Epithelial cell of alveolus of lung (primary cell): ENCODE measurements at places on chromosomes 16 and 17. TPM values are rescaled to one million over a fixed set of nuclear protein-coding genes. Genes with fewer than 3 reads are reported as not detected.

Gene DNAI2
- not detected in 2 replicates for total RNA-seq

Gene OSGIN1
- 3.2 and 4.1 TPM in 2 replicates for total RNA-seq

Gene NPB
- total RNA-seq = 0.26 and 0.48 TPM in 2 replicates

Gene KRT9
- not detected in 2 replicates for total RNA-seq

Gene MMP28
- 0.13 TPM in 1 of 2 replicates, not detected in the other for total RNA-seq

Gene SIAH1
- total RNA-seq = 21.1 and 27.9 TPM in 2 replicates

Gene CACNG1
- total RNA-seq = not detected in 2 replicates

Gene FXR2
- total RNA-seq = 24.8 and 37.5 TPM in 2 replicates

Gene ITGB3
- total RNA-seq = 10.9 and 93.0 TPM in 2 replicates

Gene CCL17
- total RNA-seq = not detected in 2 replicates

Gene CCDC182
- not detected in 2 replicates for total RNA-seq

Gene TRPV3
- total RNA-seq = 0.08 and 0.13 TPM in 2 replicates

Gene CCT6B
- total RNA-seq = 0.39 and 0.56 TPM in 2 replicates

Gene CTF1
- total RNA-seq = 3.4 and 5.2 TPM in 2 replicates

Gene OR4D2
- total RNA-seq = not detected in 2 replicates

Gene HSD11B2
- total RNA-seq = 2.7 TPM in 1 of 2 replicates, not detected in the other

Gene C16orf46
- 0.13 and 0.88 TPM in 2 replicates for total RNA-seq

Gene ATAD5
- 2.5 and 3.8 TPM in 2 replicates for total RNA-seq

Gene NPTX1
- total RNA-seq = 2.6 and 10.1 TPM in 2 replicates

Gene PLXDC1
- 0.08 TPM in 1 of 2 replicates, not detected in the other for total RNA-seq

Gene AANAT
- not detected in 2 replicates for total RNA-seq

Gene ZNF23
- total RNA-seq = 5.9 and 8.9 TPM in 2 replicates

Gene IL17C
- 1.3 TPM in 1 of 2 replicates, not detected in the other for total RNA-seq

Gene TMC8
- total RNA-seq = not detected in 2 replicates

Gene LLGL2
- 0.64 and 1.2 TPM in 2 replicates for total RNA-seq

Gene CDH8
- 0.65 TPM in 1 of 2 replicates, not detected in the other for total RNA-seq

Gene ALDH3A1
- total RNA-seq = not detected in 2 replicates

Gene TNK1
- total RNA-seq = 0.65 and 2.2 TPM in 2 replicates

Gene PEMT
- total RNA-seq = 24.7 and 51.2 TPM in 2 replicates

Gene MAF
- 2.5 and 33.0 TPM in 2 replicates for total RNA-seq

Gene ITGAL
- not detected in 2 replicates for total RNA-seq

Gene NPIPA2
- not detected in 2 replicates for total RNA-seq

Gene MEIOB
- total RNA-seq = 0.08 TPM in 1 of 2 replicates, not detected in the other

Gene ELOB
- total RNA-seq = 440 and 841 TPM in 2 replicates

Gene ZSCAN32
- total RNA-seq = 7.5 and 17.1 TPM in 2 replicates

Gene TP53TG3B
- not detected in 2 replicates for total RNA-seq

Gene KRT23
- under 0.01 TPM in 1 of 2 replicates, not detected in the other for total RNA-seq

Gene MSRB1
- total RNA-seq = 7.4 and 10.2 TPM in 2 replicates

Gene TBX4
- 2.7 and 67.6 TPM in 2 replicates for total RNA-seq

Gene CRISPLD2
- total RNA-seq = 113 and 252 TPM in 2 replicates

Gene FOXN1
- not detected in 2 replicates for total RNA-seq

Gene CES3
- 0.24 TPM in 1 of 2 replicates, not detected in the other for total RNA-seq

Gene RAB11FIP4
- under 0.01 and 0.52 TPM in 2 replicates for total RNA-seq

Gene KRT20
- not detected in 2 replicates for total RNA-seq

Gene SOCS1
- total RNA-seq = 7.5 and 41.8 TPM in 2 replicates

Gene SYCE1L
- 0.96 and 1.7 TPM in 2 replicates for total RNA-seq

Gene KRTAP1-5
- 10.1 TPM in 1 of 2 replicates, not detected in the other for total RNA-seq

Gene NUPR1
- total RNA-seq = 12.8 and 21.2 TPM in 2 replicates
